Activated naive CD8-positive, alpha-beta T cell treated with anti-CD3 and anti-CD28 coated beads, Interleukin-2, amount 10 ng/mL, durations not matched to agents 7 days and 5 days (primary cell): ENCODE measurements at places on chromosomes 11 and 22. TPM values are rescaled to one million over a fixed set of nuclear protein-coding genes. Genes with fewer than 3 reads are reported as not detected.

MMP10 gene
- total RNA-seq = not detected

DNA sequence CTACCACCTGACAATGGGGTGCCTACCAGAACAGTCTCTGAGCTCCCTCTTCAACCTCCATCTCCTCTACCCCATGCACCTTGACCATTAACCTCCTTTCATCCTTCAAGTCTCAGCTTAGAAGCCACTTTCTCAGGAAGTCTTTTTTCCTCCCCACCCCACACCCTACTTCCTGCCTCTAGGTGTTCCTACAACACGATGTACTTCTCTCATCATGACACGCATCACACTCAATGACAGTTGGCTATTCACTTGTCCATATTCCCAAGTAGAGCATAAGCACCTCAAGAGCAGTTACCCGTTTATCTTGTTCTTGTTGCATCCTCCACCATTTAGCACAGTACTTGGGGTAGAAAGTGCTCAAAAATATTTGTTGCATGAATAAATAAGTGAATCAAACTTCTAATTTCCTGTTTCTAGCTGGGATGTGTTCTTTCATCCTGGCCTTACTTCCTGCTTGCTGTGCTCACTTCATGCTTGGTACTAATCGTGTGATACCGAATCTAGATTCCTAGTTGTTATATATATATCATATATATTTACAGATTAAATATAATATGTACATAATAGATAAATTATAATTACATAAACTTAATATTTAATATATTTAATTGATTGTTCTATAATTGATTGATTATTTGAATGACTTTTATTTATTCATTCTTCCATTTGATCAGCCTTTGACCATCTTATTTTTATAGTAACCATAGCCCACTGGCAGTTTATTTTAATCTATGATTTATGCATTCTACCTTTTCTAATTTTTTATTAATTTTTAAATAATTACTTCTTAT, 177.5 kb upstream of the TMEM45B start:
- H3K4me1 ChIP-seq = peaks cover 4% of the 10 kb centered on the region
- DNase-seq = no peak
- H3K27me3 ChIP-seq = no peaks in the 10 kb centered on the region
- no peak overlapping the region for H3K27ac ChIP-seq

DNA sequence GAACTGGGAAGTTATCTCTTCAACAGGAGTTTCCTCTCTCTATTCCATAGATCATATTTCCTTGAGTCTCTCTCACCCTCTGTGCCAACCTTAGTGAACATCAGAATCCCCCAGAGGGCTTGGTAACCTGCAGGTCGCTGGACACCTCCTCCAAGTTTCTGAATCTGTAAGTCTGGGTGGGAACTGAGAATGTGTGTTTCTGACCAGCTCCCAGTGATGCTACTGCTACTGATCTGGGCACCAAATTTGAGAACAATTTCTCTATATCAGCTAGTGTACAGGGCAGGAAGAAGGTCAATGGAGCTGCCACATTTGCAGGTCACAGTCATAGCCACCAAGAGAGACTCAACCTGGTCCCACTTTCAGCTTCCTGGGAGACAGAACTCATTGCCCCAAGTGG, 62.9 kb downstream of the RCN1 start:
- no peak for DNase-seq
- no peak overlapping the region for H3K4me3 ChIP-seq
- H3K27me3 ChIP-seq = peaks cover 14% of the 10 kb centered on the region

OR51B5 gene
- not detected for total RNA-seq

DNA sequence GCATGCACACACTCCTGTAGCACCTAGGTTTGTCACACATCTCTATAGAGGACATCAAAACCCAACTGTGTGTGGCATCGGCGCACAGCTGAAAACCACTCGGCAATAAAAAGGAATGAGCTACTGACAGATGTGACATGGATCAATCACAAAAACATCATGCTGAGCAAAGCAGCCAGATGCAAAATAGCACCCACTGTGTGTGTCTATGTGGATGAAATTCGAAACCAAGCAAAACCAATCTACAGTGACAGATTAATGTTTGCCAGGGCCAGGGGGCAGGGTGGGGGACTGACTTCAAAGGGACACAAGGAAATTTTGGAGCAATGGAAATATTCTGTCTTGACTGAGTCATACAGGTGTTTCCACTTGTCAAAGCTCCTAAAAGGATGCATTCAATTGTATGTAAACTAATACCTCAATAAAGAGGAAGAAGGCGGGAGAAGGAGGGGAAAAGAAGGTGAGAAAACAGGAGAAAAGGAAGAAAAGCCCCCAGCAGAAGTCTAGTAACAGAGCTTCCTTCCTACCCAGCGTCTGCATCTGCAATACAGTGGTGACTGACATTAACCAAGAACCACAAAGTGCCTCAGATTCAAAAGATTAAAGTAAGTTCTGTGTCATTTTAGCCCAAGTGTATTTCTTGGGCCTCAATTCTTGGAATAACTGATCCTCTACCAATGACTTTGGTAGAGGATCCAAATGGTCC, 49.8 kb downstream of the PACSIN2 start:
- H3K36me3 ChIP-seq = peaks cover 8% of the 10 kb centered on the region
- H3K4me3 ChIP-seq = peak overlapping the region; percentile 40
- H3K4me1 ChIP-seq = peaks cover 48% of the 10 kb centered on the region

DNA sequence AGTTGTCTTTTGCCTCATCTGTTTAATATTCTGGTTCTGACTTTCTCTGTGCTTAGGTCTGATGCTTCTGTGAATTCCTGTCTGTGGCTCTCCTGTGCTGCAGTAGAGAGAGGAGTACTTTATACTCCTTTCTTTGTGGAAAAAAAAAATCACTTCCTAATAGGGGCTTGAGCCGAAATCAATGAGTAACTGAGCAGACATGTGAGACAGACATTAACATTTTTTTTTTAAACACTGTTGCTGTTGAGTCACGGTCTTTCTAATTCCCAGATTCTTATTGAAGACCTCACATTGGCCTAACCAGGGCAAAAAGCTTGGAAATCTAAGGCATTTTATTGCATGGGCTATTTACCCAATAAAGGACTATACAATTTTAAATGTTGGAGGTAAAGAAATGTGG, 86.1 kb downstream of the GRM5 start:
- H3K4me3 ChIP-seq = no peak overlapping the region
- no peak overlapping the region for H3K27ac ChIP-seq
- H3K4me1 ChIP-seq = no peaks in the 10 kb centered on the region
- H3K36me3 ChIP-seq = no peaks in the 10 kb centered on the region
- H3K27me3 ChIP-seq = no peaks in the 10 kb centered on the region

SYT12 gene
- not detected for total RNA-seq

- peaks cover 33% of the 10 kb centered on the region for H3K36me3 ChIP-seq
- no peak for DNase-seq
- H3K27ac ChIP-seq = peak overlapping the region; percentile 4
- peaks cover 32% of the 10 kb centered on the region for H3K4me1 ChIP-seq
- H3K4me3 ChIP-seq = no peak overlapping the region
- H3K27me3 ChIP-seq = no peaks in the 10 kb centered on the region
These were observed 39.6 kb downstream of the TBC1D22A start for GRCh38 chr22:46801826-46802607.

DBX1 gene
- total RNA-seq = not detected

DNA sequence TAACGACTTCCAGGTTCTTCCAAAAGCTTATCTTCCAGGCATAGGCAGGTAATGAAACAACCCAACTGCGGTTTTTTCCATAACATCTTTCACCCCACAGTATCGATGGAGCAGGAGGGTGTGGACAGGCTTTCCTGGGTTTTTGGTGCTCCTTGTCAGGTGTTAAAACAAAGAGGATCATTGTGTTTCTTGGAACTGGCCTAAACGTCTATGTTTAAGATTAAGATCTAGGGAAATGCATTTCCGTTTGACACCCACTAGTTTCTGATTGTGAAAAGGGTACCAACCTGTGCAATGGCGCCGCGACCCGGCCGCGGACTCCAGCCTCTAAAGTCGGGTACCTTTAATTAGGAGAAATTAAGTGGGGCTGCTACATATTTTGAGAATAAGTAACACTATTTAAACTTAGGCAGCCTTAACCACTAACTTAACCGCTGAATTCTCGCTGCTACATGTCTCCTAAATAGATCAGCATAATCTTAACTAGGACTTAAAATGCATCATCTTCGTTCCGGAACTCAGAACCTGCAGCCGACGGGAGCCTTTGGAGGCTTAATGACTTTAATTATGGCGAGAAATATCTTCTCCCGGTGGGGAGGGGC, 31.5 kb downstream of the C22orf31 start:
- H3K27me3 ChIP-seq = peaks cover 69% of the 10 kb centered on the region
- peaks cover 12% of the 10 kb centered on the region for H3K4me1 ChIP-seq
- H3K4me3 ChIP-seq = peak overlapping the region; percentile 73
- H3K36me3 ChIP-seq = no peaks in the 10 kb centered on the region

DNA sequence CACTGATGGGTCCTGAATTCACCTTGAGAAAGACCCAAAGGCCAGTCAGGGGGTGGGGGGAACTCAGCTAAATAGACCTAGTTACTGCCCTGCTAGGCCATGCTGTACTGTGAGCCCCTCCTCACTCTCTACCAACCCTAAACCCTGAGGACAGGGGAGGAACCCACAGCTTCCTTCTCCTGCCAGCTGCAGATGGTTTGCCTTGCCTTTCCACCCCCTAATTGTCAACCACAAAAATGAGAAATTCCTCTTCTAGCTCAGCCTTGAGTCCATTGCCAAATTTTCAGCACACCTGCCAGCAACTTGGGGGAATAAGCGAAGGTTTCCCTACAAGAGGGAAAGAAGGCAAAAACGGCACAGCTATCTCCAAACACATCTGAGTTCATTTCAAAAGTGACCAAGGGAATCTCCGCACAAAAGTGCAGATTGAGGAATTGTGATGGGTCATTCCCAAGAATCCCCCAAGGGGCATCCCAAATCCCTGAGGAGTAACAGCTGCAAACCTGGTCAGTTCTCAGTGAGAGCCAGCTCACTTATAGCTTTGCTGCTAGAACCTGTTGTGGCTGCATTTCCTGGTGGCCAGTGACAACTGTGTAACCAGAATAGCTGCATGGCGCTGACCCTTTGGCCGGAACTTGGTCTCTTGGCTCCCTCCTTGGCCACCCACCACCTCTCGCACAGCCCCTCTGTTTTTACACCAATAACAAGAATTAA, 2.4 kb upstream of the TTC36 start:
- H3K27ac ChIP-seq = no peak overlapping the region
- DNase-seq = no peak
- peaks cover 10% of the 10 kb centered on the region for H3K4me1 ChIP-seq
- H3K4me3 ChIP-seq = no peak overlapping the region
- H3K36me3 ChIP-seq = peaks cover 19% of the 10 kb centered on the region

DNA sequence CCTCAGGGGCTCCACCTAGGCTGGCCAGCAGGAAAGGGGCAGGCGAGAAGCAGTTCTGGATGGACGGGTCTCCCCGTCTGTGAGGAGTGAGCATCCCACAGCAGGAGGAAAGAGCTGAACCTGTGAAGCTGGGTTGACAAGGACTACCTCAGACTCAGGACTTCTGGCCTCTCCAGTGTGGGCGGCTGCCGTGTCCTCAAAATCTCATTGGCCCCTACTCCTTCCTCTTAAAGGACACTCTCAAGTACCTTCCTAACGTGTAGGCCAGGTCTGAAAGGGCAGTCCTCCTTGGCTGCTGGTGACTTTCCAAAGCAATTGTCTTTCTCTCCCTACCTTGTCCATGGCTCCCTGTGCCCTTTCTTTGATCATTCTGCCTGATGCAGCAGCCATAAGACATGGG, 107.0 kb upstream of the AKIP1 start:
- no peak overlapping the region for H3K27ac ChIP-seq
- no peak overlapping the region for H3K4me3 ChIP-seq
- peaks cover 1% of the 10 kb centered on the region for H3K36me3 ChIP-seq
- H3K4me1 ChIP-seq = no peaks in the 10 kb centered on the region
- H3K27me3 ChIP-seq = peaks cover 4% of the 10 kb centered on the region

GRCh38 chr11:93967258-93967657, 53.9 kb upstream of the HEPHL1 start:
- DNase-seq = no peak
- H3K27ac ChIP-seq = no peak overlapping the region

DNA sequence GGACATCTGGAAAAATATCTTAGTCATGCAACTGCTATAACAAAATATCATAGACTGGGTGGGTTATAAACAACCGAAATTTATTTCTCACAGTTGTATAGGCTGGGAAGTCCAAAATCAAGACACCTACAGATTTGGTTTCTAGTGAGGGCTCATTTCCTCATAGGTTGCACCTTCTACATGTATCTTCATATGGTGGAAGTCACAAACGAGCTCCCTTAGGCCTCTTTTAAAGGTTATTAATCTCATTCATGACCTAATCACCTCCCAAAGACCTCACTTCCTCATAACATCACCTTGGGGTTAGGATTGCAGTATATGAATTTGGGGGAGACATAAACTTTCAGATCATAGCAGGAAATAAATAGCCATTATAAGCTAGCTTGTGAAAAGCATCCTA, 85.2 kb downstream of the INTS4 start:
- no peaks in the 10 kb centered on the region for H3K27me3 ChIP-seq
- no peak overlapping the region for H3K4me3 ChIP-seq
- H3K36me3 ChIP-seq = peaks cover 6% of the 10 kb centered on the region
- H3K27ac ChIP-seq = no peak overlapping the region
- no peak for DNase-seq

DNA sequence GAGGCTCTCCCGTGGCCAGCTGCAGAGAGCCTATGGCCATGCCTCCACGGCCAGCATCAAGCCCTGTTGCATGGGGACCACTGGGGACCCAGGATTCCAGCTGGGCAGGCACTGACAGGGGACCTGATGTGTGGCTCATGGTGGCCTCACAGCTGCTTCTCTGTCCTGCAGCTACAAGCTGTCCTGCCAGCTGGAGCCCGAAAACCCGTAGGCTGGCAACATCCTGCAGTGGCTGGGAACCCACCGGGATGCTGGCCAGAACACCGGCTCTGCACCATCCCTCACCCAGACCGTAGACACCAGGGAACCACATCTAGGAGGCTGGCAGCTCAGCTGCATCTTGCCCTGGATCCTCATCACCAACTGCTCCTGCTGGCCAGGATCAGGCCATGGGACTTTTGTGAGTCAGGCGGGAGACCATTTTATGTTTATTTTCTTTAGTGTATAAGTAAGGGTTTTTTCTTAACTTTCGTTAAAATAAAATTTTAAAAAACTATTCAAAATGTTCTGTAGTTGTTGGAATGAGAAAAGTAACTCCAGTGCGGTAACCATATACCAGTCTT, 7.9 kb downstream of the RGL4 start:
- no peaks in the 10 kb centered on the region for H3K27me3 ChIP-seq
- no peak for DNase-seq
- H3K4me3 ChIP-seq = no peak overlapping the region
- H3K4me1 ChIP-seq = peaks cover 45% of the 10 kb centered on the region

DNA sequence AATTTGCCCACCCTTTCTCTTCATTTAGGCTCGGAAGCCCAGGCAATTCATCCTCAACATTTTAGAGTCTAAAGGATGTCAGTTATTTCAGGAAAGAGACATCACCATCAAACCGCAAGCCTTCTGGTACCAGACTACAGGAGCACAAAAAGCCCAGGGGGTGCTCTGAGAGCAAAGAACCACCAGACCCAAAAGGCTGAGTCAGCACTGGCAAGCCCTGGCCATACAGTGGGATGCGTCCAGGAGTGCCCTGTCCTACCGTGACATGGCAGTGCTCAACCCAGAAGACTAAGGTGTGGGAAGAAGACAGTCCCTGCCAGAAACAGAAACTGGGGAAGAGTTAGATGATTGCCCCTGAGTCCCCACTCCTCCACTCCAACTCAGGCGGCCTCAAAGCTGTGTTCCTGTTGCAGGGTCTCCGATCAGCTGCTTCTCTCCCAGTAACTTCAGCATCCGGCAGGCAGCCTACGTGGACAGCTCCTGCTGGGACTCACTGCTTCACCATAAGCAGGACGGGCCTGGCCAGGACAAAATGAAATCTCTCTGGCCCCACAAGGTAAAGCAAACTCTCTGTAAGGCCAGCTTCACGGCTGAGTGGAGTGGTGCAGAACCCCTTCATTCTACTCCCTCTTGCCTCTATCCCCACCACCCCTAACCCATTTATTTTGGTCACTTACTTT, 1.5 kb downstream of the PANX3 start:
- peaks cover 5% of the 10 kb centered on the region for H3K27me3 ChIP-seq
- no peaks in the 10 kb centered on the region for H3K36me3 ChIP-seq
- H3K27ac ChIP-seq = no peak overlapping the region
- no peak for DNase-seq

PATE2 gene
- total RNA-seq = not detected

PICK1 gene
- total RNA-seq = 21.4 TPM
